Thyroid gland (tissue), 4 donors: ENCODE measurements at places on chromosomes 7 and 10. TPM values are rescaled to one million over a fixed set of nuclear protein-coding genes. Genes with fewer than 3 reads are reported as not detected.

The STEAP1B gene
- 0.40 TPM for total RNA-seq

The MSMB gene
- total RNA-seq = not detected

The SGCE gene
- total RNA-seq = 77.0 TPM

The NPY4R2 gene
- total RNA-seq = not detected

- no peak for DNase-seq
- H3K4me1 ChIP-seq = peaks cover 14% of the 10 kb centered on the region
- H3K36me3 ChIP-seq = no peaks in the 10 kb centered on the region
- no peak overlapping the region for H3K4me3 ChIP-seq
- H3K27me3 ChIP-seq = no peaks in the 10 kb centered on the region
Measured at GRCh38 chr7:69422574-69422985, 175.7 kb upstream of the AUTS2 start.

GRCh38 chr10:96880575-96880974, 48.5 kb downstream of the LCOR start:
- no peak overlapping the region for H3K4me3 ChIP-seq
- no peaks in the 10 kb centered on the region for H3K4me1 ChIP-seq
- no peak overlapping the region for H3K27ac ChIP-seq
- no peaks in the 10 kb centered on the region for H3K36me3 ChIP-seq
- DNase-seq = no peak
- no peaks in the 10 kb centered on the region for H3K27me3 ChIP-seq

GRCh38 chr10:79048639-79049550, 19.9 kb upstream of the ZMIZ1 start:
- no peaks in the 10 kb centered on the region for H3K27me3 ChIP-seq
- no peak overlapping the region for H3K4me3 ChIP-seq
- DNase-seq = no peak
- H3K27ac ChIP-seq = peak overlapping the region; percentile 6
- no peaks in the 10 kb centered on the region for H3K36me3 ChIP-seq

- no peaks in the 10 kb centered on the region for H3K27me3 ChIP-seq
- no peak overlapping the region for H3K4me3 ChIP-seq
- H3K36me3 ChIP-seq = no peaks in the 10 kb centered on the region
- no peak overlapping the region for H3K27ac ChIP-seq
Measured at GRCh38 chr10:8183241-8183704, 128.8 kb downstream of the GATA3 start.

- H3K27me3 ChIP-seq = no peaks in the 10 kb centered on the region
- H3K4me1 ChIP-seq = no peaks in the 10 kb centered on the region
- no peaks in the 10 kb centered on the region for H3K36me3 ChIP-seq
- DNase-seq = no peak
Measured at GRCh38 chr7:108613949-108614381, 44.3 kb downstream of the DNAJB9 start.

- H3K27ac ChIP-seq = no peak overlapping the region
- H3K4me1 ChIP-seq = no peaks in the 10 kb centered on the region
- no peaks in the 10 kb centered on the region for H3K36me3 ChIP-seq
- H3K4me3 ChIP-seq = no peak overlapping the region
- H3K27me3 ChIP-seq = no peaks in the 10 kb centered on the region
- DNase-seq = no peak
Measured at GRCh38 chr10:117420768-117421167, 45.5 kb upstream of the PDZD8 start.

GRCh38 chr7:130486954-130487436, 4.9 kb upstream of the MEST start:
- H3K27me3 ChIP-seq = no peaks in the 10 kb centered on the region
- no peaks in the 10 kb centered on the region for H3K36me3 ChIP-seq
- DNase-seq = no peak
- H3K4me3 ChIP-seq = peak overlapping the region; percentile 50

GRCh38 chr7:104371216-104371979, 43.0 kb downstream of the LHFPL3 start:
- DNase-seq = no peak
- no peaks in the 10 kb centered on the region for H3K36me3 ChIP-seq
- no peaks in the 10 kb centered on the region for H3K27me3 ChIP-seq
- no peak overlapping the region for H3K4me3 ChIP-seq
- H3K4me1 ChIP-seq = peaks cover 9% of the 10 kb centered on the region

- H3K4me1 ChIP-seq = peaks cover 9% of the 10 kb centered on the region
- no peaks in the 10 kb centered on the region for H3K27me3 ChIP-seq
- peak within 1 kb of the TSS; percentile 94 for H3K27ac ChIP-seq
Measured at GRCh38 chr7:77537136-77537777, at the start of gene PTPN12. TSS of gene PTPN12 (plus strand) at chr7:77537295. CDS start at chr7:77537547, 252 bp downstream.
